ENCODE measurements at places on chromosomes 6 and 20.
A peak's percentile ranks its signal among the peaks of the same experiment; 100 is the strongest.

- no peak for DNase-seq
These were observed 56.3 kb upstream of the LAMA2 start for GRCh38 chr6:128826606-128827005.

- no peak for DNase-seq
These were observed 37.9 kb upstream of the NEDD9 start for GRCh38 chr6:11270030-11271027.

DNA sequence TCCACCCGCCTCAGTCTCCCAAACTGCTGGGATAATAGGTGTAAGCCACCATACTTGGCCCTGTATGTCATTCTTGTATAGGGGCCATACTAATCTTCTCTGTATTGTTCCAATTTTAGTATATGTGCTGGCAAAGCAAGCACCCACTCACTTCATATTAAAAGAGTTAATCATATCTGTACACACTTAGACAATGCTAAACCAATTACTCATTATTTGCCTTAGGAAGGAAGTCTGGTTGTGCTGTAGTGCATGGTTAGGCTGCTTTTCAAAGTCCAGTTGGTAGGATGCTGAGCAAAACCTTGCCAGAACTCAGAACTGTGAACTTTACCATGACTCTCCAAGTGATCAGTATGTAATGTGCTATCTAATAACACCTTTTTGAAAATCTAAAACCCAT, 88.6 kb downstream of the LIN28B start:
- DNase-seq, result no peak

GRCh38 chr6:2599817-2600216, 150.9 kb downstream of the MYLK4 start:
- DNase-seq, result no peak

DNA sequence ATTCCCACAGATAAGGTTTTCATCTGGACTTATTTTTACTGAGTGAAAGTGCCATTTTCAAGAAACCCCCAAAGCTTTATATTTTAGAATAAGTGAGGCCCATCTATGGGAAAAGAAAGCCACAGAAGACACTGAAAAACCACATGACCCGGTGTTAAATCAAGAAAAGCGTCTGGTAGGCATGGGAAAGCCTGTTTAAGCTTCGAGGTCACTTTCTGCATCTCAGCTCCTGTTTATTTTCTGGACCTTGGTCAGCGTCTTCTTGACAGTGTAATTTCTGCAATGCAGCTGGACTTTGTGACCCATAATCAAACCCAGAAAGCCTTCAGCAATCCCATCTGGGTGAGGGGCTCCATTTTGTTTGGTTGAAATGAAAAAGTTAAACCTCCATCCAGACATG, 59.6 kb upstream of the NEDD9 start:
- DNase-seq, result no peak

DNA sequence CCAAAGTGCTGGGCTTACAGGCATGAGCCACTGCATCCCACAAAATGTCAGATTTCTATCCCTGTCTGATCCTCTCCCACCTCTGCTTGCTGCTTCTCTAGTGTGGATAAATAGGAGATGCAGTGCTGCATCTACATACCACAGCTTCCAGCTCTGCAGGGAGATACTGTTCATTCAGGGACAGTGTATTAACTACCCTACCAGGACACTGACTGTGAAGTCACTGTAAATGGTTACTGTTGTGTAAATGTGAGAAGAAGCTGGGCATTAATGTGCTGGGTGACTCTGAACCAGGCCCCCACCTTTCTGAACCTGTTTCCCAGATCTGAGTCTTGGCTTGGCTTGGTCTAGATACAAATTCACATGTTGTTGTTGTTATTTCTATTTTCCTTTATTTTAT, 488.6 kb upstream of the SULF2 start:
- DNase-seq, result no peak

DNA sequence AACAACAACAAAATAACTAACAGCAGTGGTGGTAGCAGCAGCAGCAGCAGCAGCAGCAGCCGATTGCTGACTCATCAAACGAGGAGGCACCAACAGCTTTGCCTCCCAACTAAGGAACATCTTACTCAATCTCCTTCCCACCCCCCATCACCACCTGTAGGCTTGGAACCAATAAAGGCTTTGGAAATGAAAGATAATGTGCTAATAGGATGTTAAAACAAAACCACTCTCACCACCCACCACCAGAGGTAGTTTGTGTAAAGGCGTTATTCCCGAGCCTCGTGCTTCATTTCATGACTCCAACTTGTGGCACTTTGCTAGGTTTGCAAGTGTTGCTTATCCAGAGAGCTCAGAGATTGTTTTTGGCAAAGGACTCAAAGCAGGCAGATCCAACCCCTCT, 346.5 kb downstream of the CD83 start:
- DNase-seq, result no peak

GRCh38 chr6:13848522-13849150, 34.3 kb upstream of the MCUR1 start:
- no peak for DNase-seq

- DNase-seq, result no peak
These were observed 63.9 kb downstream of the CD164 start for GRCh38 chr6:109318328-109318876.

- DNase-seq, result no peak
These were observed 294.7 kb downstream of the FOXC1 start for GRCh38 chr6:1904466-1904799.

DNA sequence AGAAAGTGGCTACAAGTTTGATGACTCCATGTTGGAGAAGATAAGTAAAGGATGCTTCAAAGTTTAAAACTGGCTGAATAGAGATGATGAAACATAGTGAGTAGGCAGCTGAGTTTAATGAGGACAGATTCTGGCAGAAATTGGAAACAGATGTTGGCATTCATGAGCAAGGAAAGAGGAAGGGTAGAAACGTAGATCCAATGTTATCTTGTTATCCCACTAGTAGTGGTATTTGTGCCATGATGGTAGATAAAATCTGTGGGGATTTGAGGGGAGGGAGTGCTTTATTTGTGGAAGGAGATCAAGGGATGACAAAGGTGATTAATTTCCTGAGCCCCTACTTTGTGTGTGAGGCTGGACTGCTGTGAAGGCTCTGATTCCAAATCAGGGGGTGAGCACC, 69.5 kb downstream of the MRAP2 start:
- peak; percentile 2 for DNase-seq

DNA sequence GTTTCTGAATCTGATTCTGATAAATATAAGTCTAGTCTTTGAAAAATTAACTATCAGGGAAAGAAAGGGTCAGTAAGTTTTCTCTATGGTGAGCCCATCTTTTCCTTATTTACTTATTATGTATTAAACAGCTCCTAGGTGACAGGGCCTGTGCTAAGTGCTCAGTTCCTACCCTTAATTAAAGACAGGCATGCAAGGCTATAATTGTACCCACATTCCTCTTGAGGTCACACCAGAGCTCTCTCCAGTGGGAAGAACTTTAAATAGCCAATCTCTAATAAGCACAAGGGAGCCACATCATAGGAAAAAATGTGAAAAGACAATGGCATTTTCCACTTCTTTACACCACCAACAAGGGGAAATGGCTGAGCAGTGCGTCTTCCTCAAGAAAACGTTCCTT, 421.8 kb upstream of the SLC35B3 start:
- DNase-seq, result no peak

GRCh38 chr20:58239216-58239615, 10.8 kb upstream of the ANKRD60 start:
- DNase-seq, result no peak

GRCh38 chr6:134434019-134434942, 116.4 kb upstream of the SGK1 start:
- DNase-seq, result no peak

- DNase-seq, result peak; percentile 36
These were observed 72.1 kb downstream of the AFDN start for GRCh38 chr6:167898673-167899311.

GRCh38 chr20:37741055-37741454, 47.2 kb downstream of the CTNNBL1 start:
- DNase-seq, result no peak

DNA sequence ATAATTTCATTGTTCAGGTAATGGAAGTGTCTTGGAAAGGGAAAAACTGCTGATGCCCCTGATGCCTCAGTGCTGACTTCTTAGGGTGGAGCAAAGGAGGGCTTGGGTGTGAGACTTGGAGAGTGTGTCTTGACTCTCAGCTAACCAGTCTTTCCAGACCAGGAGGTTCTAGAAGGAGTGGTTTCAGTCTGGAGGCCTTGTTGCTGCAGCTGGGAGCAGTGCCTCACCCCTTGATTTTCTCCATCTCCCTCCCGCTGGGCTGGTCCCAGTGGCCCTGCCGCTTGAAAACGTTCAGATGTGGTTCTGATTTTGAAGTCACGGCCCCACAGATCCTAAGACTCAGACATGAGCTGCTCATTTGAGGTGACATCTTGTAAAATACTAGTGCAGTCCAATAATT, 5.4 kb downstream of the DSP start:
- no peak for DNase-seq

DNA sequence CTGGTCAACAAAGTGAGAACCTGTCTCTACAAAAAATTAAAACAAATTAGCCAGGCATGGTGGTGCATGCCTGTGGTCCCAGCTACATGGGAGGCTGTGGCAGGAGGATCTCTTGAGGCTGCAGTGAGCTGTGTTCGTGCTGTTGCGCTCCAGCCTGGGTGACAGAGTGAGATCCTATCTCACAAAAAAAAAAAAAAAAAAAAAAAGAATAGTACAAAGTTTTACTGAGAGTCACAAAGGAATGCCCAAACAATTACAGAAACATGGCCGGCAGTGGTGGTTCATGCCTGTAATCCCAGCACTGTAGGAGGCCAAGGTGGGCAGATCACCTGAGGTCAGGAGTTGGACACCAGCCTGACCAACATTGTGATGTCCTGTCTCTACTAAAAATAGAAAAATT, 14.8 kb upstream of the DSTN start:
- DNase-seq, result no peak

DNA sequence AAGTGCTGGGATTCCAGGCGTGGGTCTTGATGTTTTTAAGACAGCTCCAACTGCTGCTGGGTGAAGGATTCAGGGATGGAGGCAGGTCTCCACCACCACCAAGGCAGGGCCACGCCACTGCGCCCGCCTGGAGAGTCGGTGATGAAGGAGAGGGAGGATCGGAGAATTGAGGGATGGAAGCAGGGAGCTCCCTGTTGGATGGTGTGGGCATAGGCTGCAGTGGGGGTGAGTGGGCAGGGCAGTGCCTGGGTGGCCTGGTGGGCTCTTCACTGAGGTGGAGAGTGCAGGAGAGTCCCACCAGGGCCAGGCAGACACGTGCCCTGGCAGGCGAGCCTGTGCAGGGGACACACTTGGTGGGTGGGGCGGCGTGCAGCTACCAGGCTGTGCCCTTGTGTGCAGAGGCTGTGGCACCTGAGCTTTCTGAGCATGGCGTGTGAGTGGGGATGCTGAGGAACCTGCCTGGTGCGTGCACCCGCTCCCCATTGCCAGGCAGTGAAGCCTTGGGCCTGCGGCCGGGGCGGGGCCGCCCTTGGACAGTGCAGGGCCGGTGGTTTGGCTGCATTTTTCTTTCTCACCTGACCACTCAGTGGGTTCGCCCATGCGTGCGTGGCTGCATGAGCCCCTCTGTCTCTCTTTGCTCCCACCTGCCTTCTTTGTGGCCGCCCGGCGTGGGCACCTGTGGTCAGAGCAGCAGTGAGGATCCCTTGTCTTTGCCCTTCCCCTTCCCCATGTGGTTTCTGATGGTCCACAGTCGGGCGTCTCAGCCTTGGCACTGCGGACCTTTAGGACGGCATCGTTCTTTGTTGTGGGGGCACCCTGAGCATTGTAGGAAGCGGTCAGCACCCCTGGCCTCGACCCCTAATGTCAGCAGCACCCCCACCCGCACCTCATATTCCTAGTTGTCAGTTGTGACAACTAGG, 11.3 kb downstream of the RBM38 start:
- no peak for DNase-seq

DNA sequence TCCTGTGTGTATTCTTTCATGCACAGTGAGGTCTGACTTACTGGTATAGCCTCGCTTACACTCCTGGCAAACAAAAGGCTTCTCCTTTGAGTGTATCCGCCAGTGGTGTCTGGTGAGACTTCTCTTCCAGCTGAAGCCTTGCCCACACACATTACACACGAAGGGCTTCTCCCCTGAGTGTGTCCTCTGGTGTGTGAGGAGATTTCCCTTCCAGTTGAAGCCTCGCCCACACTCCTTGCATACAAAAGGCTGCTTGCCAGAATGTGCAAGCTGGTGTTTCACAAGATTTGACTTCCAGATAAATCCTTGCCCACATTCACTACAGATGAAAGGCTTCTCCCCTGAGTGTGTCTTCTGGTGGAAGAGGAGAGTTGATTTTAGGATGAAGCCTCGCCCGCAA, 21.5 kb downstream of the ZNF337 start:
- DNase-seq, result no peak

GRCh38 chr6:6872459-6873344, 235.1 kb upstream of the RREB1 start:
- no peak for DNase-seq

DNA sequence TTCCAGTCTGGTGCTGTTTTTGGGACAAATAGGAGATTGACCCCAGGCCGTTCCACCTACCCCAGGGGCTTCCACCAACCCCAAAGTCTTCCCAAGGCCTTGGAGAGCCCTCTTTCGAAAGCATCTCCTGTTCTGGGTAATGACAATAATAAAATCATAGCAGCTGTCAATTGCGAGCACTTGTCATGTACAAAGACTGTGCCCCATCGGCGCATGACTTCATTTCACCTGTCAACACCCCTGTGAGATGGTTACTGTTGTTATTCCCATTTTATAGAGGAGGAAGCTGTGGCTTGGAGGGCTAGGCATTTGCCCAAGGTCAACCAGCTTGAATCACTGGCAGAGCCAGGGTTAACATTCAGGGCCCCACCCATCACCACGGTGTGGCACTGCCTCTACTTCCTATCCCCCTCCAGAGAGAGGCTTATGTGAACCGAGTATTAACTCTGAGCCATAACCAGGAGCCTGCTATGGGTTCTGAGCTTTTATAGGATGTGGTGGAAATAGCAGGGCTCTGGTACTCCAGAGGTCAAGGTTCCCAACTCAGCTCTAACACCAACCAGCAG, 51.2 kb downstream of the HNF4A start:
- DNase-seq, result no peak

- DNase-seq, result no peak
These were observed 40.3 kb downstream of the NEDD9 start for GRCh38 chr6:11192167-11192566.

GRCh38 chr6:10719964-10720264, 3.0 kb upstream of the TMEM14C start:
- no peak for DNase-seq

GRCh38 chr6:3825851-3826581, 23.2 kb upstream of the FAM50B start:
- no peak for DNase-seq

DNA sequence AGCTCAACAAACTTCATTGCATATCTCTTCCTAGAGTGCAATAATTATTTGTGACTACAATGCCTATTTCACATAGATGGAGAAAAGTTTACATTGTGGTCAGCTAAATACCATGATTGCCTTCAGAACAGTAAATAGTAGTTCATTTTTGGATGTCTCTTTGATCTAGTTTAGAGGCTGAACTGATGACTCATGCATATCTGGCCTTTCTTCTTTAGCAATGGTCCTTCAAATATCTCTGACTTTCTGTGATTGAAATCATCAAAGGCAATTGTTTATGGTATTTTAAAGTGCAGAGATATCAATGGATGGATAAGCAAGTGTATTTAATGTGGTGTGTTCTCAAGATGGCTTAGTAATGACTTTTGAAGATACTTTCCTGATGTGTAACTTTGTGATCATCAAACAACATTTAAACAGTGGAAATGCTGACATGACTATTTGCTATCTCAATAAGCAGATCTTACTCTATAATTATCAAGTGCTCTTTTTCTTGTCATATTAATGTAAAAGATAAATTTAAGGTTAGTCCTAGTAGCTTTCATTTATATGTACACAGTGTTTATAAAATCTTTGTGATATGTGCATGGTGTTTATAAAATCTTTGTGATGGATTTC, 523.7 kb upstream of the SLC35B3 start:
- no peak for DNase-seq

GRCh38 chr6:138682704-138683527, 90.7 kb upstream of the CCDC28A start:
- peak; percentile 64 for DNase-seq
